HL-60 (cell line): ENCODE measurements at places on chromosomes 5 and 9.

DNA sequence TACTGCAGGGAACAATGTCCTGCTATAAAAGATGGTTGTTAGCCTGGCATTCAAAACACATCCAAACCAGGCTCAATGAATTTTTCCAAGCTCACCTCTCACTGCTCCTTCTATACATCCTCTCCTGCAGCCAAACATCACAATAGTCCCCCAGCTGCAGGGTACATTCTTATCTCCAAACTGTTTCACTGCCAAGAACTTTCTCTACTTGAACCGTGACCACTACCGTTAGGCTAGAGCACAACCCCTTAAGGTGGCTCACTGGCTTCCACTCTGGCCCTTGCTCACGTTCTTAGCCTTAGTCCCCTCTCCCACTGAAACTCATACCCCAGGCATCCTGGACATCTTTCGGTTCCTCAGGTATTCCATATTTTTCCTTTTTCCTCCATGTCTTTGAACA, 29.0 kb upstream of the ANXA6 start:
- no peak for DNase-seq

- no peak for DNase-seq
These were observed 151.5 kb downstream of the BNC2 start for GRCh38 chr9:16718952-16719351.

DNA sequence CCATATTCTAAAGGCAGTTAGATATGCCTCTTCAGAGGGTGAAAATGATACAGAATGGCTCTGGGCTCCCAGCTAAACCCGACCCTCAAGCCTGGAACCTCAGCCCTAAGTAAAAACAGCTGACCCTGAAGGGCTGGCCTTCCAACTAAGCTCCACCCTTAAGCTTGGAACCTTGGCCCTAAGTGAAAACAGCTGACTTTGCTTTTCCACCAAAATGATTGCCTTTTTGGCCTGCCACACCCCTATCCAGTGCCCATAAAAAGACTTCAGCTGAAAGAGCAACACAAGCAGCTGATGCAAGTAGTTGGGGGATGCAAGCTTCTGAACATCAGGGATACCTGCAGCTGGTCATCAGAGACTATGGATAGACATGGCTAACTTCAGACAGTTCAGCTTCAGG, 647.4 kb upstream of the SGCD start:
- no peak for DNase-seq

DNA sequence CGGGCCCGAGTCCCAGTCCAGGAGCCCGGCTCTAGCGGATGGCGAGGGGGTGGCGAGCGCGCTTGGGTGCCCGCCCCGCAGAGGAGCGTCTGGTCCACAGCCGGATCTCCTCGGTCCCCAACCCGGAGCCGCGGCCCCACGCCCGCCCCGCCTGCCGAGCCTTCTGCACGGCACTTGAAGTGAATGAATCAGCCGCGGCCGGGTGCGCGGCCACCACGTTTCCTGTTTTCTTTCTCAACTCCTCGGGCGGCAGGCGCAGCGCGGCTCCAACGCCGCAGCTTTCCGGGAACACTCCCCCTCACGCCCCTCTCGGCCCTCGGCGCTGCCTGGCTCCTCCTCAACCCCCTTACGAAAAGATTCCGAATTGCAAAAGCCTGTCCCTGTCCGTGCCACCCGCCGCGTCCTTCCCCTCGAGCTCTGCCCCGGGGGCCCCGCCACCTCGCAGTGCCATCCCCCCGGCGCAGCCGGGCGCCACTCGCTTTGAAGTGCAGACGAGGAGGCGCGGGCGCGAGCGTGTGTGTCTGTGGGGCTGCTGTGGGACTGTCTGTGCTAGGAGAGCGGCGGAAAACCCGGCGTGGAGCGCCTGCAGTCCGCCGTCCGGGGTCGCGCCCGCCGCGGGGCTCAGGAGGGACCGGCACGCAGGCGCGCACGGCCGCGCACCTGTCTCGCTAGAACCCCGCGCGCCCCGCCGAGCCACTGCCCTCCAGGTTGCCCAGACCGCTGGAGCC, 456.6 kb downstream of the RAB3C start:
- DNase-seq, result peak; percentile 58

GRCh38 chr9:113511047-113511521, 47.6 kb downstream of the RGS3 start:
- DNase-seq, result no peak

- no peak for DNase-seq
These were observed 64.7 kb downstream of the RXRA start for GRCh38 chr9:134390947-134391318.

GRCh38 chr9:84212246-84212645, 128.3 kb downstream of the SLC28A3 start:
- DNase-seq, result no peak

GRCh38 chr9:20930836-20931235, 100.6 kb downstream of the HACD4 start:
- no peak for DNase-seq

DNA sequence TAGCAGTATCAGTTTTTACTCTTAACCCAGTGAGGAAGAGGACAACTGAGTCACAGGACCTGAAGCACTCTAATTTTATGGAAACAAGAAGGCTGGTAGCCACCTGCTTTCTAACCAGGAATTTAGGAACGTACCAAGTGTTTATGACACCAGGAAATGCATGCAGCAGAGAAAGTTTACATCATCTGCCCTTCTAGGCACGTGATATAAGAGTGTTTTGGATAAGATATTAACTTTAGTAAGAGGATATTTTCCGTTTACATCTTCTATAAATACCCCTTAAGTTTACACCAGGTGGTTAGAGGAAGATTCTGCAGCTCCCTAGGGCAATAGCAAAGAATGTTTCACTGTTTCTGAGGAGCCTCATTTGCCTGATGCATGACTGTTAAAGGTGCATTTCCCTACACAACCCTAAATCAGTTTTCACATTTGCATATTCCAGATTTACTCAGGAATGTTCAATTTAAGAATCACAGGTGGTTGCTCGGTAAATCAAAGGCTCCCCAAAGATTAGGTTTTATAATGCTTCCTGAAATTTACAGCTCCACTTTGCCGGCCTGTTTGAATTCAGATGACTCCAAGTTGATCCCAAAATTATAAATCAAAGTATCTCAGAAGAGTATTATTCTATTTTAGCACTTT, 1.8 kb downstream of the TSC1 start:
- DNase-seq, result no peak

- no peak for DNase-seq
These were observed 106.4 kb downstream of the PSD2 start for GRCh38 chr5:139901986-139902385.

GRCh38 chr9:116230051-116230632, 76.6 kb downstream of the PAPPA start:
- DNase-seq, result no peak

DNA sequence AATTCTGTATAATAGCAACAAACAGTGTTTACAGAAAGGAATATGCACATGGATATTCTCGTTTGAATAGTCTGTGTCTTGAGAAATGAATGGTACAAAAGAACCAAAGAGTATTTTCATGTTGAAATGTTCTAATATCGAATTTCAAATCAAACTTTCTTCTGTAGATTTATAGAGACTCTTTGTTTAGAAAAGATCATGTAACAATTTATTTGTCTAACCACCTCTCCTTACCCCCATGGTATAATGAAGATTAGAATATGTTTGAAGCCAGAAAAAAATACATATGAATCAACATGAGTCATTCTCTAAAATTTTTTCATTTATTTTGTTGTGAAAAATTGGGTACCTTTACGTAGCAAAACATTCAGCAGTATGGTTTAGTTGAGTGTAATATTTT, 285.6 kb downstream of the PRR16 start:
- no peak for DNase-seq

DNA sequence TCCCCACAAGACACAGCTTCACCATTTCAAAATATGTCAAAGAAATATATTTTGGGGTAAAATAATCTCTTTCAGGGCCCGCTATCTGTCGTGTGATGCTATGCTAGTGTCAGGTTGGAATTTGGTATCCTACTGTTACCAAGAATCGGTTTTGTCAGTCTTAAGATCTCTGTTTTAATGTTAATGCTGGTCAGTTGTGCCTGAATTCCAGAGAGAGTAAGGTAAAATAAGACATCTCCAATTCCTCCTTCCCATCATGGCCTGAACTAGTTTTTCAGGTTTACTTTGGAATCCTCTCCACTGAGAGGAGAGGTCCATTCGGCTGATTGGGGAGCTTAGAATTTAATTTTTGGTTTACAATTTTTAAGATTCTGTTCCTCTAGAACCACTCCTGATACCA, 10.4 kb upstream of the BTF3 start:
- DNase-seq, result no peak

DNA sequence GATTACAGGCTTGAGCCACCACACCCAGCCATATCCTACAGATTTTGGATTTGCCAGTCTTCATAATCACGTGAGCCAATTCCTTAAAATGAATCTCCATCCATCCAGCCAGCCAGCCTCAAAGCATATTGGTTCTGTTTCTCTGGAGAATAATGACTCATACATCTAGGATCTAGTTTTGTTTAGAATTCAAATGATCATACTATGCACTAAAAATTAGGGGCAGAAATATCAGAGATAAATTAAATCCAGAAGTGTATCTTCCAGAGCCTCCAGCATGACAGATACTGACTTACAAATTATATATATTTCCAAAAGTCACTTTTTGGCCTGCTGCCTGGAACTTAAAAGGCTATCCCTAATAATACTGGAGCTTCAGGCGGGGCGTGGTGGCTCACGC, 119.1 kb upstream of the NR5A1 start:
- no peak for DNase-seq

DNA sequence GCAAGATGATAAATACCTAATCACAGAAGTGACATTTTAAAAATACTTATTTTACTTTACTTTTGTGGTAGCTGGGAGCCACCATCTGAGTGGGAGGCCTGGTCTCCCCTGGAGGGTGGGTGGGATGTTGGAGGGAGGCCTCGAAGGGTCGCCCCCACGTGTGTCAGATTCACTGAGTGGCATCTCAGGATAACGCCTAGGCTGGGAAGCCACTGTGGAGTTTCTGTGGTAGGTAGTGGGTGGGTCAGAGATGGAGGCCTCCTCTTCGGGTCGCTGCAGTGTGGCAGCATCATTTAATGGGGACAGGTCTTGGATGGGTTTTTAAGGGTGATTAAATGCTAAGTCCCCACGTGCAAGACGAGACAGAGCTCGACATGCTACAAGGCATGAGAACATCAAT, 1154.8 kb upstream of the CDH18 start:
- DNase-seq, result no peak

GRCh38 chr5:98464737-98465330, 308.6 kb upstream of the RGMB start:
- DNase-seq, result no peak

GRCh38 chr5:79753877-79754645, 64.4 kb downstream of the CMYA5 start:
- no peak for DNase-seq

- DNase-seq, result no peak
These were observed 54.1 kb downstream of the MTAP start for GRCh38 chr9:21856301-21857094.

- no peak for DNase-seq
These were observed 385.1 kb downstream of the CHSY3 start for GRCh38 chr5:130289132-130290088.

- DNase-seq, result no peak
These were observed 1.1 kb downstream of the SPATA31D1 start for GRCh38 chr9:81989700-81990099.

DNA sequence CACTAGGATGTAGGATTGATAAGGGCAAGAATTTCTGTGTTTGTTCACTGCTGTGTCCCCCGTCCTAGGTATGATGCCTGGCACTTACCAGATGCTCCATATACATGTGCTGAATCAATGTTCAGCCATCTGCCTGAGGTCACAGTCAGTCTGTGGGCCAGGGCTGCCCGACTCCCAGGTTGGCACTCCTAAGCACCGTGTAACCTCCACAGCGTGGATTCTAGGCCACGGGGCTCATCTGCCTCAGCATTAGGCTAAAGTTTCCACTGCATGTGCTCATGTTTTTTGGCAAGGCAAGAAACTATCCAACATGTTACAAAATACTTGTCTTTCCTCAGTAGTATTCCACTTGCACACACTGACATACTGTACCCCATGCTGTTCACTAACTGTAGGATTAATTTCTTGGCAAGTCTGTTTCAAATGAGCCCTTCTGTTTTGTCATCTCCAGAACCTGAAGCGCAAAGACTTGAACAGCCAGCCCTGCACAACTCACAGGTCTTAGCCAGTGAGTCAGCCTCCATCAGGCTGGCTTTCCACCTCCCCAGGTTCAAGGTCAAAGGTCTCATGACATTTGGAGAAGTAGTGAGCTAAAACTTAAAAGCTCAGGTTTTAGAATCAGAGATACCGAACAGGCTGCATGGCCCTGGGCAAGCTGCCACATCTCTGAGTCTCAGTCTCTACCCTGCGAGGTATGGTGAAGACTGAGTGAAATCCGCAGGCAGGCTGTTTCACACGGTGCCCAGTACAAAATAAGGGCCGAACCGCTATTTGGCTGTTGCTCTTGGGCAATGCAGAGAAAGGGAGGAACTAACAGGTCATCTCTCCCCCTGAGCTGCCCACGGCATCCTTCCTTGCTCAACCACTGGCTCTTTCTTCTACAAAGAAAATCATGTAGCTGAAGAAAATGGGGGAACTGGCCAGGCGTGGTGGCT, 7.2 kb downstream of the TOR1A start:
- peak; percentile 72 for DNase-seq

GRCh38 chr9:114588210-114588609, 641 bp downstream of the ATP6V1G1 start:
- peak; percentile 52 for DNase-seq
